ENCODE measurements at places on chromosomes 2 and 18. TPM values are rescaled to one million over a fixed set of nuclear protein-coding genes. Genes with fewer than 3 reads are reported as not detected.

GRCh38 chr2:45930396-45930792 lies 278.9 kb downstream of the PRKCE start:
- no peak for DNase-seq
- no peak overlapping the region for H3K27ac ChIP-seq
- H3K27me3 ChIP-seq: no peaks in the 10 kb centered on the region
- H3K36me3 ChIP-seq: no peaks in the 10 kb centered on the region
- no peak overlapping the region for H3K4me3 ChIP-seq

The SOX11 gene
- total RNA-seq: not detected

DNA sequence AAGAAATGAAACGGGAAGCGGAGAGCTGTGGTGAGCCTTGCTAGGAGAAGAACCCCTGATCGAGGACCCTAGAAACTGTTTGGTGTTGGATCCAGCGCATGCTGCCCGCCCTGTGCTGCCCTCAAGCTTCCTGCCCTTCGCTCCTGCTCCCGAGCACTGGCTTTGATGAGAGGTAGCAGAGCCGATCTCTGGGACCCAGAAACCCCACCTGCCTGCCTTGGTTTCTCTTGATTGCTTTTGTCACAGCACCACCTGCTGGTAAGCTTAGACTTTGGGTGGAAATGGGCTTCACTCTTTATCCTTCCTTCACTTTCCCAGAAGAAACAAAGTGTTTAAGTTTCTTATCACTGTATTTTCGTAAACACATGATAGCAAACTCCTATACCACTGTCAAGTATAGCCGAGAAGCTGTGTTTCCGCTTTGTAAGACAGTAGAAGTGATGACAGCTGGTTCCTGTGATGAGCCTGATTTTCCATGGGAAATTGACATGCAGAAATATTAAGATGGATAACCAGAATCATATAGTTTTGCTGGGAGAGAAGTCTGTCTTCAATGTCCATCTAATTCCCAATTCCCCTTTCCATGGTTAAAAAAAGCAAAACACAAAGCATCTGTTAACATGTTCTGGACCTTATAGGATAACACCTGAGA lies 267.4 kb downstream of the PHLPP1 start:
- no peak for DNase-seq
- H3K27ac ChIP-seq: no peak overlapping the region
- H3K36me3 ChIP-seq: peaks cover 4% of the 10 kb centered on the region
- H3K27me3 ChIP-seq: no peaks in the 10 kb centered on the region
- H3K4me3 ChIP-seq: no peak overlapping the region
- H3K4me1 ChIP-seq: no peaks in the 10 kb centered on the region

The GKN2 gene
- not detected for total RNA-seq

The PLA2R1 gene
- 1.1 TPM for total RNA-seq

The SCN3A gene
- total RNA-seq: 0.44 TPM

The ABHD1 gene
- 0.31 TPM for total RNA-seq

The CD302 gene
- total RNA-seq: 18.4 TPM

The RIT2 gene
- total RNA-seq: not detected

The GPR39 gene
- total RNA-seq: 8.1 TPM

The CRYGD gene
- not detected for total RNA-seq

DNA sequence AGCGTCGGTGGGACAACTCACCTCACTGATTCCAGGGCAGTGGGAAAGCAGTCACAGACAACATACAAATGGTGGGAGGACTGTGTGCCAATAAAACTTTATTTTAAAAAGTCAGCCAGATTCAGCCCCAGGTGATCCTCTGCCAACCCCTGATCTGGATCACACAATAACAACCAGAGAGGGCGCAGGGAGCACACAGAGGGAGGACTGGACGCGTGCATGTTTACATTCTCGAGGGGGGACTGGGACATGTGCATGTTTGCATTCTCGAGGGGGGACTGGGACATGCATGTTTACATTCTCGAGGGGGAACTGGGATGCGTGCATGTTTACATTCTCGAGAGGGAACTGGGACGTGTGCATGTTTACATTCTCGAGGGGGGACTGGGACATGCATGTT lies 209.5 kb downstream of the NDUFA10 start:
- H3K4me1 ChIP-seq: no peaks in the 10 kb centered on the region
- H3K27ac ChIP-seq: no peak overlapping the region
- no peak overlapping the region for H3K4me3 ChIP-seq
- DNase-seq: no peak
- H3K27me3 ChIP-seq: no peaks in the 10 kb centered on the region
- no peaks in the 10 kb centered on the region for H3K36me3 ChIP-seq

GRCh38 chr2:112760149-112760548 lies 4.3 kb downstream of the CKAP2L start:
- peaks cover 7% of the 10 kb centered on the region for H3K4me1 ChIP-seq
- no peak overlapping the region for H3K4me3 ChIP-seq
- H3K36me3 ChIP-seq: no peaks in the 10 kb centered on the region

DNA sequence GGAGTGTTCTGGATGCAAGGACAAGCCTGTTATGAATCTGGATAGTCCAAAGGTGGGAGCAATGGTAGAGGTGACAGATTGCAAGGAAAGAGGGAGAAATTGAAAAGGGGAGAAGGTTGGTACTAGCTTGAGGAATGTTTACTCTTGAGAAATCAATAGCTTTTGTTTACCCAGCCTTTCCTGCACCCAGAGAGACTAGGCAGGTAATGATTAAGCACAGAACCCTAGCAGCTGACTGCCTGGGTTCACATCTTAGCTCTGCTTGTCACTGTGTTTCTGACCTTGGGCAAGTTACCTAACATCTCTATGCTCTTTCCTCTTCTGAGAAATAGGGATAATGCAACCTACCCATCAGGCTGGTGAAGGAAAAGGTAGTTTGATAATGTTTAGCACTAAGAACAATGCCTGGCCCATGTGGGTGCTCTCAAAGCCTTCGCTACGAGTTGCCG lies 178.6 kb downstream of the MGAT5 start:
- peaks cover 67% of the 10 kb centered on the region for H3K4me1 ChIP-seq
- DNase-seq: no peak
- no peak overlapping the region for H3K4me3 ChIP-seq
- H3K27me3 ChIP-seq: no peaks in the 10 kb centered on the region
- H3K27ac ChIP-seq: peak overlapping the region; percentile 79

The LGALSL gene
- 5.3 TPM for total RNA-seq

DNA sequence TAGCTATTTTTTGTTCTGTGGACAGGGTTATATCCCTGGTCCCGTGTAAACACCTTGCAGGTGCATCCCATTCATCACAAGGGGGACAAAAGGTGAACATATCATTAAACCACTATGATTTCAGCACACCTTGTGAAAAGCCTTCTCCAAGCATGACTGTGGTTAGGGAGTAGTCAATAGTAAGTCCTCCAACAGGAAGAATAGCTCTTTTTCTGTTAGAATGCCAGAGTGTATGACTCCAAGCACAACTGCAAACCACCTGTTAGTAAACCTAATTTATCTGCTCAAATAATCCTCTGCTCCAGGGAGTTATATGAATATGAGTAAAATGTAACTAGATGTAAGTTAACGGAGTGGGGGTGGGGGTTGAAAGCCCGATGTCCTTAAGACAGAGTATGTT lies 240.5 kb downstream of the AGPS start:
- DNase-seq: no peak
- H3K27me3 ChIP-seq: no peaks in the 10 kb centered on the region
- no peaks in the 10 kb centered on the region for H3K4me1 ChIP-seq
- H3K36me3 ChIP-seq: no peaks in the 10 kb centered on the region

- no peak for DNase-seq
- no peaks in the 10 kb centered on the region for H3K27me3 ChIP-seq
- H3K36me3 ChIP-seq: no peaks in the 10 kb centered on the region
- H3K4me3 ChIP-seq: no peak overlapping the region
- H3K27ac ChIP-seq: no peak overlapping the region
Measured at GRCh38 chr2:138853296-138853695, 73.1 kb upstream of the NXPH2 start.

GRCh38 chr2:222241128-222241870 lies 57.5 kb downstream of the PAX3 start:
- no peak overlapping the region for H3K4me3 ChIP-seq
- no peaks in the 10 kb centered on the region for H3K36me3 ChIP-seq
- H3K4me1 ChIP-seq: no peaks in the 10 kb centered on the region
- H3K27ac ChIP-seq: no peak overlapping the region

DNA sequence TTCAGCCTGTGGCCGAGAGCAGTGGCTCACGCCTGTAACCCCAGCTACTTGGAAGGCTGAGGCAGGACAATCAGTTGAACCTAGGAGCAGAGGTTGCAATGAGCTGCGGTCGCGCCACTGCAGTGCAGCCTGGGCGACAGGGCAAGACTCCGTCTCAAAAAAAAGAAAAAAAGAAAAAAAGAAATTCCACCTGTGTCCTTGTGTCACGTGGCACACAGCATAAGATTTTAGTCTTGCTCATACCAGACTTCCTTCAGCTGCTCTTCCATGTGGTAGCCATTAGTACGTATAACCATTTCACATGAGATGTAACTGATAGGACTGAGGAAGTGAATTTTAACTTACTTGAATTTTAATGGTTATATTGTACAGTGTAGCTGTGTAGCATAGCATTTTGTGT lies 4.0 kb downstream of the NOP58 start:
- no peak for DNase-seq
- H3K4me1 ChIP-seq: peaks cover 7% of the 10 kb centered on the region
- no peak overlapping the region for H3K4me3 ChIP-seq
- no peaks in the 10 kb centered on the region for H3K36me3 ChIP-seq
- no peaks in the 10 kb centered on the region for H3K27me3 ChIP-seq

DNA sequence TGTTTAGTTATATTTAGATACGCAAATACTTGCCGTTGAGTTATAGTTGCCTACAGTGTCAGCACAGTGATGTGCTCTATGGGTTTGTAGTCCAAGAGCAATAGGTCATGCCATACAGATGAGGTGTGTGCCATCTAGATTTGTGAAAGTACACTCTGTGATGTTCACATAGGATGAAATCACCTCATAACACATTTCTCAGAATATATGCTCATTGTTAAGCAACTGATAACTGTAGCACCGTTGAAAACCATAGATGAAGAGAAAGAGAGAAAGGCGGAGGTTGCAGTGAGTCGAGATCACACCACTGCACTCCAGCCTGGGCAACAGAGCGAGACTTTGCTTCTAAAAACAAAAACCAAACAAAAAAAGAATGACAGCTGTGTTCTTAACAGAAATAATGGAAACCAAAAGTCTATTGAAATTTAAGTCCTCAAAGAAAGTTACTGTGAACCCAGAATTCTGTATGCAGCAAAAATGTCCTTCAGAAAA lies 9.5 kb downstream of the DGKD start:
- no peak overlapping the region for H3K27ac ChIP-seq
- no peak for DNase-seq
- no peaks in the 10 kb centered on the region for H3K36me3 ChIP-seq
- H3K27me3 ChIP-seq: no peaks in the 10 kb centered on the region
- H3K4me1 ChIP-seq: no peaks in the 10 kb centered on the region
